Stimulated activated CD8-positive, alpha-beta memory T cell treated with anti-CD3 and anti-CD28 coated beads, Interleukin-7, amount 100 ng/mL, for 1 hour (primary cell): ENCODE measurements at places on chromosomes 7 and 10.

GRCh38 chr10:83310688-83311087 lies 828.6 kb upstream of the GHITM start:
- no peak for DNase-seq

- DNase-seq: no peak
Observed at GRCh38 chr10:84665883-84666463, 337.6 kb downstream of the CCSER2 start.

- DNase-seq: no peak
Observed at GRCh38 chr7:96836456-96836855, 126.8 kb upstream of the SEM1 start.

DNA sequence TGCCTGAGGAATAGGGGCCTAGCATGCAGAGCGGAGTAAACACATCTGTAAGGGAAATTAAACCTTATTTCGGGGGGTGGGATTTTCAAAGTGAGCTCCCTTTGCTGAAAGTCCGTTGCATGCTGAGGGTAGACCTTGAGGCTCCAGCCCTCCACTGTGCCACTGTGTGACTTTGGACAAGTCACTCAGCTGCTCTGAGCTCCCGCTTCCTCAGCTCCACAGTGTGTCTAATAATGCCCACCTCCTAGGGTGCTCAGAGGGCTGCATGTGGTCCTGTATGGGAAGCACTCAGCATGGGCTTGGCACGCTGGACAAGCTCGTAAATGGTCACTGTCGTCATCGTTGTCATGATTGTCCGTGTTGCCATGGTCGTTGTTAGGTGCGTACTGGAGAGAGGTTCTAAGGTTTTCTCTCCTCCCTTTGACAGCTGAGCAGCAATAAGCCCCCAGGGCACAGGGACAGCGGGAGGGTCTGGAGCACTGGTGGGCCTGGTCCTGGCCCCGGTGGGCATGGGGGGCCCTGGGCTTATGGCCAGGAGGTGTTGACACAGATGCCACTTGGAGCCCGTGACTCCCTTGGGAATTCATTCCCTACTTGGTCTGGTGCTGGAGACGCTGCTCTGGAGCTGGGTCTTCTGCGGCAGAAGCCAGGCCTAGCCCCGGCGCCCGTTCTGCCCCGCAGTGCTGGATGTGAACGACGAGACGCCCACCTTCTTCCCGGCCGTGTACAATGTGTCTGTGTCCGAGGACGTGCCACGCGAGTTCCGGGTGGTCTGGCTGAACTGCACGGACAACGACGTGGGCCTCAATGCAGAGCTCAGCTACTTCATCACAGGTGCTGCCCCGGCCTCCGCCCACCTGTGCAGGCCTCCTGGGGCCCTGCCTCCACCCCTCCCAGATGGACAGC lies 13.1 kb downstream of the C10orf105 start:
- DNase-seq: no peak

DNA sequence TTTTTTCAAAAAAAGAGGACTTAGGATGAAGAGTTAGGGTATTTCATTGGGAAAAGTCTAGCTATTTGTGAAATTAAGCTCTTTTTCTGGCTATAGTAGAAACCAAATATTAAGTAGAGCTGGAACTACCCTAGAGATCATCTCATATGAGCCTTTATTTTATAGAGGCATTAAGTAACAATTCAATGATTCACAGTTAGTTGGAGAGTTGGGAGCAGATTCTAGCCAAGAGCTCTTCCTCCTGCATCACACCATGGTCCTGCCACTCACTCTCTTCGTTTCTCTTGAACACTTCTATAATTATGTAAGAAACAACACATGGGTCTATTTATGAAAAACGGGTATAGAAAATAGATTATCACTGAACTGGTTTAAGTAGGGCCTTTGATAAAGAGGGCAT lies 76.1 kb upstream of the ANK3 start:
- no peak for DNase-seq

- no peak for DNase-seq
Observed at GRCh38 chr10:26881600-26882331, 21.0 kb upstream of the ABI1 start.

GRCh38 chr7:137816696-137817320 lies 30.0 kb downstream of the DGKI start:
- no peak for DNase-seq

GRCh38 chr10:103759100-103759781 lies 96.1 kb downstream of the SH3PXD2A start:
- DNase-seq: no peak

DNA sequence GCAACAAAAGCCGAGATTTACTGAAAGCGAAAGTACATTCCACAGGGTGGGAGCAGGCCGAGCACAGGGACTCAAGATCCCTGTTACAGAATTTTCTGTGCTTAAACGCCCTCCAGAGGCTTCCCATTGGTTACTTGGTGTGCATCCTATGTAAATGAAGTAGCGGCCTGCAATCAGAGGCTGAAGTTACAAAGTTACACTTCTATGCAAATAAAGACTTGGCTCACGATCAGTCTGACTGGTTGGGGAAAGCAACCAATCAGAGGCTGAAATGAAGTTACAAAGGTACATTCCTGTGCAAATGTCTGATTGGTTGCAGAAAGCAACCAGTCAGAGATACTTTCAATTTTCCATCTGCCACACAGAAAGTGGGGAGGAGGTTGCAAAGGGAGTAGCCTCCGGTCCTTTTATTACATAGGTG lies 4.1 kb downstream of the ACBD7 start:
- DNase-seq: no peak

GRCh38 chr10:45450866-45451265 lies 76.8 kb downstream of the ALOX5 start:
- DNase-seq: no peak

DNA sequence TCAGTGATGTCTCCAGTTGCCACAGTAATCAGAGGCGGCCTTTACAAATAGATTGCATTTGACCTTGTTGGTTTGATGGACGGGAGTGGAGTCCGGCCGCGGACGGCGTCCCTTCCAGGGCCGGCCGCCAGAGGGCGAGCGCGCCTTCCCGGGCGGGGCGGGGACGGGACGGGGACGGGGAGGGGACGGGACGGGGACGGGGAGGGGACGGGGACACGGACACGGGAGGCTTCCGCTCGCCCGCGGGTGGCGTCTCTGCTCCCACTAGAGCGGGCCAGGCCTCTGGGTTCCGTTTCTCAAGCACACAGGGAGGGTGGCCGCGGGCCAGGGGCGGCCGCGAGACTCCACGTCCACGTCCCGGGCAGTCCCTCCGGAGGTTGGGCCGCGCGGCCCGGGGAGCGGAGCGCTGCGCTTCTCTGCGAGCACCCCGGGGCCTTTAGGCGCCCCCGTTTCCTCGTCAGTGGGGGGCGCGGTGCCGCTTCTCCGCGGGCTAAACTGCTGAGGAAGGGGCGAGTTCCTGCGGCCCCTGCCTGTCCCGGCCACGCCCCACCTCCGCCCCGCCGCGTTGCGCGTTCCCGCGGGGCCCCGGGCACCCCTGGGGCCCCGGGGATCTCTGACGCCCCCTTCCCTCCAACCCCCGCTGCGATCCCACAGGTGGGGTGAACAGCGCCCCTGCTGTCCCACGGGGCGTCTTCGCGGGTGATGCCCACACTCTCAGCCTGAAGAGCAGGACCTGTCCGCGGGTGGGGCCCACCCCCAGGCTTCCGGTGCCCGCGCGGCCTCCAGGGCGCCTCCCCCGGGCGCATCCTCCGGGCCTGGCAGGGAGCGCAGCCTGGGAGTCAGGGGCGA lies 84.2 kb upstream of the MKI67 start:
- peak; percentile 61 for DNase-seq

DNA sequence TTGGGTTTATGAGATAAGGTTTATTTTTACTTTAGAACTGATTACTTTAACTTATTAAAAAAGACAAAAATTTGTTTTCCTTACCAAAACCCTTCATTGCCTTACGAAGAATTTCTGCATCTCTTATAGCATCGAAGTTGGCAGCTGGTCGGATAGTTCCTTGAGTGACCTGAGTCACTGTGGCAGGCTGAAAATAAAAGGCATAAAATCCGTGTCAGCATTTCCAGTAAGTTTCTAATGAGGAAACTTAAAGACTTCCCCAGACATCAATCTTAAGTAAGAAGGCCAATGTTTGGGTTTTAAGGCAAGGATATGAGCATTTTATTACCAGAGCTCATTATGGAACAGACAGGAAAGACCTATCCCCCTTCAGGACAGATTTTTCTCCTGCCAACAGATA lies 25.6 kb downstream of the ANXA7 start:
- no peak for DNase-seq

DNA sequence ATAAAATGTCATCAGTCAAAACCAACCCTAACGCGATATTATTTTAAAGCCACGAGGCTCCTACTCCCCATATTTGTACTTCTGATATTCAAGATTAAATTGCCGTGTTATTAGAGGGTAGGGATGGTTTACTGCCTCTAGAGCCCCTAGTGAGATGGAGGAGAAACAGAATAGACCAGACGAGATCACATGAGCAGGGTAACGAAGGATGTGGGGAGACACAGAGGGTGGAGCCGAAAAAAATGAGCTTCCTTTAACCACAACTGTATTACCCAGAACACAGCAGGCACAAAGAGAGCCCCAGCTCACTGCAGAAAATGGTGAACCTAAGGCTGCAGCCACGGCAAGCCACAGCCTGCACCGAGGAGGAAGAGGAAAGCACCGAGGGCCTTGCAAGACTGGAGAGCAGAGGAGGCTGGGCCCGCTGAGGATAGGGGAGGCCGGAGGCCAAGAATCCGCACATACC lies 14.3 kb downstream of the ZC3HAV1 start:
- DNase-seq: peak; percentile 59

DNA sequence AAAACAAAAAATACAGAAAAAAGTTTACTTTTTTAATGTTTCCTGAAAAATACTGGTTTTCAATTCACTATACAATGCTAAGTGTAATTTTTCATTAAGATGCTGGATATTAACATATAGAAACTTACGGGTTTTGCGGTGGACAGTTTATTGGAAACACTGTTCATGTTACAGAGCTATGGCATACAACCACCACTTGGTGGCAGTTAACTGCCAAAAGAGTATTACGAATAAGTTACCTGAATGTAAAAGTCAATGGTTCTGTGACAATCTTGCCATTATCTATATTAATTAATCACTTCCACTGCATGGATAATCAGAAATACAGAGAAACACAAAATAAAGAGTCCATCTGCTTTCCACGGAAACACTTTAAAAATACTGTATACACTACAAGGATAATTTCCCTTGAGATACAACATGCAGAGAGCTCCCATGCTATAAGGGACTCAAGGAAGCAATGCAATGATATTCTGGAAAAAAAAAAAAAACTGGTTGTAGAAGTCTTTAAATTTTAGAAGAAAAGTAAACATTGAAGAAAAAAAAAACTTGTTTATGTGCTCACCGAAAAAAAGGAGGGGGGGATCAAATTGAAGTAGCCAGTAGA lies 97.0 kb downstream of the TPK1 start:
- DNase-seq: no peak

DNA sequence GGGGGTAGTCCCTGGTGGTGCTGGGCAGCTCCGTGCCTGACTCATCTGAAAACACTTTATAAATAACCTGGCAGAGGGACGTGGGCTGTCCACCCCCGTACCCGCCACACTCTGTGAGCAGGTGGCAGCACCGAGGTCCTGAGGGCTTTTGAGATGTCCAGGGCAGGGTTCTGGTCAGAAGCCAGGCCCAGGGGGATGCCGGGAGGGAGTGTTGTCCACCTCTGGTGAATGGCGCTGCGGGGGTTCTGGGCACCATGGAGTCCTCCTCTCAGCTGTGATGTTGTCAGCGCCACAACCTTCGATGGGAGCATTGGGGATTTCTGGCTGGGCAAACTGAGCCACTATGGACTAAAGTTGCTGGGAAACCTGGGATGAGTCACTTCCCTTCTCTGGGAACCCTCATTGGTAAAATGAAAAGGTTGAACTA lies 27.4 kb upstream of the GOLGA7B start:
- DNase-seq: no peak

GRCh38 chr7:127189886-127190285 lies 62.9 kb downstream of the GRM8 start:
- DNase-seq: no peak

DNA sequence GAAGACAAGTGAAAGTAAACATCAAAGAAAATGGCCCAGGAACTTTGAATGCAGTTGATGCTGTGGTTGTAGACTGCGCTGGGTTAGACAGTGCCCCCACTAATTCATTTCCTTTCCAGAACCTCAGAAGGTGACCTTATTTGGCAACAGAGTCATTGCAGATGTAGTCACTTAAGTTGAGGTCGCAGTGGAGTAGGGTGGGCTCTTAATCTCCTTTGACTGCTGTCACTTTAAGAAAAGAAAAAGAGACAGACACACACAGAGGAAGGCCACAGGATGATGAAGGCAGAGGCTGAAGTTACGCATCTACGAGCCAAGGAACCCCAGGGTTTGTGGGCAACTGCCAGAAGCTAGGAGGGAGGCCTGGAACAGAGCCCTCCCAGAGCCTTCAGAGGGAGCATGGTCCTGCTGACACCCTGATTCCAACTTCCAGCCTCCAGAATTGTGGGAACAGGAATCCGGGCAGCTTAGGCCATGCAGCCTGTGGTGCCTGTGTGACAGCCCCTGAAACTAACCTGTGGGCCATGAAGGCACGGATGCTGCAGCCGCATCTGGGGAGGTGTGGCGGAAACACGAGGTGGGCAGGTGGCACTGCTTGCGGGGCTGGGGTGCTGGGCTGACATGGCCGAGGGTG lies 107.6 kb downstream of the PRKAG2 start:
- DNase-seq: no peak

DNA sequence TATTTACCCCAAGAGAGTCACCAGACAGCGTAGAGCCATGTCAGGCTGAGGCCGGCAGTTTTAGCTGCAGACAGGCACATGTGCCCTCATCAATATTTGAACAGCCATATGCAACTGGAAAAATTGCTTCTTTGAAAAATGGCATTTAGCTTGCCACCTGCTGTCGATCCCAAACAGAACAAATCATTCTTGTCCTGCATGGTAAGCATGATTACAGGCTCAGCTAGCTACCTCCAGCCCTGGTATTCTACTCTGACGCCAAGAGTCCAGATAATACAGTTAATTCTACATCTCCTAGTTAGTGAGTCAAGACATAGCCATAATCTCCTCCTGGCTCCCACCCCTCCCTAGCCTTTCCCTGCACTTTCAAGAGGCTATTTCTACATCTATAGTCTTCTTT lies 7.7 kb downstream of the CREB3L2 start:
- no peak for DNase-seq

DNA sequence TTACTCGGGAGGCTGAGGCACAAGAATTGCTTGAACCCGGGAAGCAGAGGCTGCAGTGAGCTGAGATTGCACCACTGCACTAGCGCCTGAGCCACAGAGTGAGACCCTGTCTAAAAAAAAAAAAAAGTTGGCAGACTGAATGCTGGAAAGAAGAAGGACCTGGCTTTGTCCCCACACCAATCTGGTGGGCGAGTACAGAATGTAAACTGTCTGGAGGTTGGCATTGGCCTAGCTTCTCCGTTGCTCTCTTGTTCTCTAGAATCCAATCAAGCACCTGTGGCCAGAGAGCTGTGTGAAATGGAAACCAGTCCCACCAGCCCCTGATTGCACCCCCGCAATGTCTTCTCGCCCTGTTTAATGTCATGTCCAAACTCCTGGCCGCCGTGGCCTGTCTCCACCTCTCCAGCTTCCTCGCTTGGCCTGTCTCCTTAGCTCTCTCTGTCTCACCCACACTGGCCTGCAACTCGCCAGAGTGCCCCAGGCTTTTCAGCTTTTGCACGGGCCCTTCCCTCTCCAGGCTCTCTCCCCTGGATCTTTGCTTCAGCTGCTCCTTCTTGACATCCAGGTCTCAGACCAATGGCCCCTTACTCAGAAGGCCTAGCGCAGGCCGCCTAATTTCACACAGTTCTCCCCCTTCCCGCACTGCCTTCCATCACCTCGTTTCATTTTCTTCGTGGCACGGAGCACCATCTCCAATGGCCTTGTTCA lies 670 bp upstream of the AGK start:
- DNase-seq: no peak
